ENCODE measurements at places on chromosomes 1 and 21.

DNA sequence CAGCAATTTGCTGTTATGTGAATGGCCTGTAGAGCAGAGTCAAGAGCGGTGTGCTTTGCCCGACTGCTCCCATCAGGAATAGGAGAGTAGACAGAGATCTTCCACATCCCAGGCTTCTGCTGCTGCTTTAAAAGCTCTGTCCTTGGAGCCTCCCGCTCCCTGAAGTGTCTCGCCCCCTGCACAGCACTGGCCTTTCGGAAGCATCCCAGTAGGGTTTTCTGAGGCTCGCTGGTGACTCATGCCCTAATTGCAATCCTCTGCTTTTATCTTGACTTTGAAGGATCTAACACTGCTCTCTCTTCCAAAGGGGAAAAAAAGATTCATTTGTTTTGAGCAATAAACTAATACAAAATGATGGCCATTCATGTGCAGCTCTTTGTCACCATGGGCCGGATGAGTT lies 13.3 kb upstream of the CD101 start:
- no peaks in the 10 kb centered on the region for H3K36me3 ChIP-seq
- H3K4me3 ChIP-seq: no peak overlapping the region
- H3K4me1 ChIP-seq: peaks cover 36% of the 10 kb centered on the region

DNA sequence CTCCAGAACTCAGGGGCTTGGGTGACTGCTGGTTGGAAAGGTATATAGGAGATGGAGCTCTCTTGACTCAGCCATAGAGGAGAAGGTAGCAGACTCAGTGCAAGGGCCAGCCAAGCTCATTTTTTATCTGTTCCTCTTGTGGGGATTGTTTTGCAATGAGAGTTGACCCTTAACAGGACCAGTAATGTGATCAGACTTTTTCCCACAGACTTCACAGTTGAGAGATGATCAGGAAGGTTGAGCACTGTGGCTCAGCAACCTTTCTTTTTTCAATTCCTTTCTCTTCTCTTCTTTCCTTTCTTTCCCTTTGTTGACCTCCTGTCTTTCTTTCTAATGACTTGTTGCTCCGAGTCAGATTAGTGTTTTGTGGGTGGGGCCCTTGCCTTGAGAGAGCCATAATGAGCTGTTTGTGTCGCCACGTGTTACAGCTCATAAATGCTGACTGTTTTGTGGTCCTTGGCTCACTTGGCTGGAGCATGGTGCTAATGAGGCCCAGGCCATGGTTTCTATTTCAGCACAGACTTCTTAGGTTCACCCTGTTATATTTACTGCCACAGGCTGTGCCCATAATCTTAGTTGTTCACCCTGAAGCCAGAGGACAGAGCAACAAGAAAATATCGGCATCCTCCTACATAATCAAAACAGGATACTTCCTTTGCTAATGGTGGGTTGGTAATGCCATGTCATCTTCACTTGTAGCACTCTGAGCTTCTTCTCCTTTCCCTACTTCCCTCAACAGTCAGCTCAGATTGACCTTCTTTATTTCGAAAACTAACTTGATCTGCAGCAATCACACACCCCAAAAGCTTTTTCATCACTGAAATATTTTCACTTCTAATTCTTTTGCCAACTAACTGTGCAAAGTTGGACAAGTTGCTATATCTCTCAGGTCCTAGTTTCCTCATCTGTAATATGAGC lies 13.9 kb downstream of the ADAM30 start:
- H3K27me3 ChIP-seq: no peaks in the 10 kb centered on the region
- no peak for DNase-seq
- no peaks in the 10 kb centered on the region for H3K36me3 ChIP-seq

GRCh38 chr1:200737647-200738291 lies 924 bp upstream of the CAMSAP2 start:
- H3K4me3 ChIP-seq: no peak overlapping the region
- no peaks in the 10 kb centered on the region for H3K36me3 ChIP-seq
- peaks cover 29% of the 10 kb centered on the region for H3K4me1 ChIP-seq
- DNase-seq: no peak
- no peak overlapping the region for H3K27ac ChIP-seq

DNA sequence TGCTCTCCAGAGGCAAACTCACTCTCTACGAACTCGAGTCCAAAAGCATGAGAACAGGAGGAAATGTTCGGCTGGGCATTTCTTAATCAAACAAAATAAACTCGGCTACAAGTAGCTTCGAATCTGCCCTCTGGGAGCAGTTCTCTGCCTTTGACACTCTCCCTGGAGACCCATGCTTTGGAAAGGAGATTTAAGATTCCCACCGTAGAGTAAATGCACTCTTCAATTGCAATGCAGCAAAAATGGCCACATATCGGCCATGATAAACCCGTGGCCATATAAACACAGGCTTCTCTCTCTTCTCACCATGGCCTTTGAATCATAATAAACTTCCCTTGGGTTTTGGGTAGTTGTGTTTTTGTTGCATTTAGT lies 215.4 kb downstream of the TOMM20 start:
- H3K36me3 ChIP-seq: no peaks in the 10 kb centered on the region
- no peaks in the 10 kb centered on the region for H3K27me3 ChIP-seq

GRCh38 chr1:1358433-1359271 lies at the start of gene MXRA8:
TSS of gene MXRA8 (minus strand) at chr1:1358555. CDS start at chr1:1358504, 51 bp downstream.
- DNase-seq: no peak
- no peak within 1 kb of the TSS for H3K4me3 ChIP-seq
- H3K4me1 ChIP-seq: peaks cover 23% of the 10 kb centered on the region
- no peaks in the 10 kb centered on the region for H3K27me3 ChIP-seq
- no peaks in the 10 kb centered on the region for H3K36me3 ChIP-seq
- no peak within 1 kb of the TSS for H3K27ac ChIP-seq

DNA sequence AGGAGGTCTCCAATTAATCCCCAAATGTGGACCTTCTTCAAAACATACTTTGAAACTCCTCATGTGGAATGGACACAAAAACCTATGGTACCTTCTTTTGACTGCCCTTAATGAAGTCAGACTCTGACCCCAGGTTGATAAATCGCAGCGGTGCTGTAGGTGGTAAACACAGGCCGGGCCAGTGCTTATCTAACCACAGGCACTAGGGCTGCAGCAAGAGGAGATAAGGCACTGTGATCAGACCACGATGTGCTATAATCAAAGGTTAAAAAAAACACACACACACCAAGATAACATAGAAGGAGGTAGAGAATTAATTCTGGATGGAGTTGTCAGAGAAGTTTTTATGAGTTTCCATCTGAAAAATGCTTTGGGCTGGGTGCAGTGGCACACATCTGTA lies 52.3 kb upstream of the SIPA1L2 start:
- no peaks in the 10 kb centered on the region for H3K27me3 ChIP-seq
- no peaks in the 10 kb centered on the region for H3K4me1 ChIP-seq
- no peaks in the 10 kb centered on the region for H3K36me3 ChIP-seq
- H3K4me3 ChIP-seq: no peak overlapping the region

GRCh38 chr21:45142469-45143308 lies 68.3 kb downstream of the ADARB1 start:
- H3K27me3 ChIP-seq: no peaks in the 10 kb centered on the region
- H3K36me3 ChIP-seq: no peaks in the 10 kb centered on the region
- H3K4me3 ChIP-seq: no peak overlapping the region
- no peak overlapping the region for H3K27ac ChIP-seq
- DNase-seq: no peak
- no peaks in the 10 kb centered on the region for H3K4me1 ChIP-seq

GRCh38 chr21:15701830-15702229 lies 28.0 kb upstream of the USP25 start:
- H3K36me3 ChIP-seq: no peaks in the 10 kb centered on the region
- H3K27me3 ChIP-seq: no peaks in the 10 kb centered on the region
- DNase-seq: no peak

DNA sequence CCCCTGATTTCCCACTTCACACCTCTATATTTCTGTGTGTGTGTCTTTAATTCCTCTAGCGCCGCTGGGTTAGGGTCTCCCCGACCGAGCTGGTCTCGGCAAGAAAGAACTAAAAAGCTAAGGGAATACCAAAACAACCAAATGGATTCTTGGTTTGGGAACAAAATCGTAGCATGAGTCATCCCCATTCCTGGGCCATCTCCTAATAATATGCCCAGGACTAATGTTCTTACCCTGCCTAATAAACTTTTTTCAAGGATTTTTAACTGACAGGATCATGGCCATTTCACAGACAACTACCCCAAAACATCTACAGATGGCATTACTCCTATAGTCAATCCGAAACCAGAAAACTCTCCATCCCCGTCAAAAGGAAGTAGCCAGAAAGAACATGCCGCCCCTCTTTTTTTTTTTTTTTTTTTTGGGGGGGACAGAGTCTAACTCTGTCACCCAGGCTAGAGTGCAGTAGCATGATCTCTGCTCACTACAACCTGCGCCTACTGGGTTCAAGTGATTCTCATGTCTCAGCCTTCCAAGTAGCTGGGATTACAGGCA lies 4.1 kb upstream of the HPDL start:
- H3K4me3 ChIP-seq: no peak overlapping the region
- H3K36me3 ChIP-seq: no peaks in the 10 kb centered on the region
